Suppressor macrophage treated with lipopolysaccharide for 1 hour (primary cell): ENCODE measurements at places on chromosomes 12 and 14.

DNA sequence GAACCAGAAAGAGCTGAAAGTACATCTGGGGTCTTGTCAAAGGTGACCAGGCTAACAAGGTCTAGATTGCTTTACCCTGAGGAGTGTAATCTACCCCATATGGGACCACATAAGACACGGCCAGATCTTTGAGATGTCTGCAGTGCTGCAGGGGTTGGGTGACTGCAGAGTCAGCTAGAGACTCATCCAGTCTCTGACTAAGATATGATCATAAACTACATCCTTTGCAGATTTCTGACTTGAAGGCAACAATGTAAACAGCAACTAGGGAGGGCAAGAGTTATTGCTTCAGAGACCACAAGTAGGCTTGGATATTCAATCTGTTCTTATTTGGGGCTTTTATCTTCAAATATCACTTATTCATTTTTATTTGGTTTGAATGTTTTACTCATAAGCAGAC, 1080.5 kb upstream of the FOXG1 start:
- no peak for DNase-seq

GRCh38 chr14:61476105-61476753, 154.8 kb downstream of the PRKCH start:
- DNase-seq: no peak

DNA sequence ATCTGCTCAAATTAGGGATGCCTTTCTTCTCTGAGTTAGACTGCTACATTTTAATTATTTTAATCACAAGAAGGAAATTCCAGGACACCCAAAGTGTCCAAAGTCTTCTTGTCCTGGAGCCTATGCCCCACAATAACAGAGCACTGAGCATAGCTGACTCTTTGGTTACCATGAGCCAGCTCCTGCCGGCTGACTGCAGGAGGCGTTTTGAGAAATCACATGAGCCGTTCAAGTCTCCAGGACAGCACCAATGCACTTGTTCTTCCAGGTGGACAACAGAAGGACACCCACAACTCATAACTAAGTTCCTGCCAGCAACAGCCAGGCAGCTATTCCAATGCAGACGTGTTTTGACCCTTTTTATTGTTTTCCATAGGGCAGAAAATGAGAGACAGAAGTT, 46.0 kb upstream of the SRSF5 start:
- no peak for DNase-seq

GRCh38 chr14:102223682-102224081, 81.3 kb downstream of the MOK start:
- DNase-seq: no peak

DNA sequence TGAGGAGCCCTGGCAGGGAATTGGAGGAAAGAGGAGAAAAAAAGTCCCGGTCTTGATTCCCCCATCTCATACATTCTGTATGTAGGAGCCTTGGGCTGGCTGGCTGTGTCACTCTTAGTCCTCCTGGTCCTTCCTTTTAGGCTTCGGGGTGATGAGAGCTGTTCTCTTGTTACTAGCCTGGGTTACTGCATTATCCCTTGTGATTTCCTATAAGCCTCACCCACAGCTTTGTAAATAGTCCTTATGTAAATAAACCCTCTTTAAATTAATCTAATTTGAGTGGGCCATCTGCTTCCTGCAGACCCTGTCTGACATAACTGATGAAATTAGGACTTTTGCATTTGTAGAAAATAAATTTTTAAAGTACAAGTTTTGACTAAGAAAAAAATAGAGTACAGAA, 19.2 kb downstream of the DNM1L start:
- no peak for DNase-seq

- peak; percentile 74 for DNase-seq
Observed at GRCh38 chr14:31489691-31490090, 1.9 kb upstream of the GPR33 start.

- DNase-seq: no peak
Observed at GRCh38 chr12:30580344-30580743, 115.3 kb downstream of the IPO8 start.

GRCh38 chr12:563787-564298, 99.4 kb downstream of the NINJ2 start:
- DNase-seq: no peak

DNA sequence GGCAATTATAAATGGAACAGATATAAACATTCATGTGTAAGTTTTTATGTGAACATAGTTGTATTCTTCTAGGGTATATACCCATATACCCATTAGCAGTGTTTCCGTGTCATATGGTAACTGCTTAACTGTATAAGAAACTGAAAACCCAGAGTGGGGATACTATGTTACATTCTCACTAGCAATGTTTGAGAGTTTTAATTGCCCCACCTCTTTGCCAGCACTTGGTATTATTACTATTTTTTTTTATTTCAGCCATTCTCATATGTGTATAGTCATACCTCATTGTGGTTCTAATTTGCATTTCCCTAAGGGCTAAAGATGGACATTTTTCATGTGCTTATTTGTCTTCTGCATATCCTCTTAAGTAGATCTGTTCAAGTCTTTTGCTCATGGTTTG, 28.7 kb upstream of the ITPR2 start:
- DNase-seq: no peak

GRCh38 chr12:57940915-57941164, 527 bp upstream of the ATP23 start:
- DNase-seq: no peak

DNA sequence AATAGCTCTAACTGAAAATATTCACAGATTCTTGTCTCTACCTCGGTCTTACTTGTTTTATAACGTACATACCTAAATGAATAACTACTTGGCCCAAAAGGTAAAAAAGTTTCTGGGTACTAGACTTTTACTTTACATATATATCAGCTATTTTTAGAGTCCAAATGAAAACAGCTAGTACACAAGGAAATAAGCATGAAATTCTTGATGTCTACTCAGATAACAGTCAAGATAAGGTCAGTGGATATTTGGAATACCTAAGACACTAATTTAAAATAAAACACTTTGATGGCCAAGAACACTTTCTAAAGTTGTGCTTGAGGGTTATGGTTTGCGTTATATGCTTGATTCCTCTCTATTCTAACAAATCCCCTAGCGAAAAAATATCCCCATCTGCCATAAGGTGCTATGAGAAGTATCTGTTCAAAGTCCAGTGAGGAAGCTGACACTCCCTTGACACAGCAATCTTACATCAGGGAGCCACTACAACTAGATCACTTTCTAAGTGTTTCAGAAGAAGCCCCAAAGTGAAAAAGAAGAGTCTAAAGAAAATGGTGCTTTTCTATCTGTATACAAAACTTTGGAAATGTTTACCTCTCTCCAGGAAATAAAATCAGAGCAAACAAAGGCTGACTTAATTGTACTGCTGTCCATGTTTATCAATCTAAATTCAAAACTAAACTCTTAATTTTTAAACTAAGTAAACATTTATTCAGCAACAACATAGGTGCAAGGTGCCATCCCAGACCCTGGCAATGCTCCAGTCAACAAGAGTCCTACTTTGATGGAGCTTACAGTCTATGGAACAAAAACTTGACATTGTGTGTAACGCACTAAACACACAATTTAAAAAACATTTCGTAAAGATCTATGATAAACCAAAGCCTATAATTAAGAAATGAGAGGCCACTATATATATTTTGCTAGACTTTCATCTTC, 11.7 kb downstream of the PTPN21 start:
- DNase-seq: no peak

DNA sequence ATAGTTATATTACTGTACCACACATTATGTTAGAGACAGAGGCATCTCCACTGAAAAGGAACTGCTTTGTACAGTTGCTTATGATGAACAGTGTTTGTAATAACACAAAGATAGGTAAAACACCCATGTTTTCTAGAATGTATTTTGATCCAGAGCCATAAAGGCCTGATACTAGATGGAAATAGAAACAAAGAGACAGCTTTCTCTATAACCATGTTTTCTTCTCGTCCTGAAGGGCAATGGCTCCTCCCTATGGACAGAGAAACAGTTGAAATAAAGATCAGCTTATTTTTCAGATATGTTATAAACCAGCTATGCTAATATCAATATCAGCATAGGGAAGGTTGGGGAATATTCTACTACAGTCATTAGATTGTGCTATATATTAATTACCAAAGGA, 109.2 kb downstream of the ATXN7L3B start:
- DNase-seq: no peak

- DNase-seq: no peak
Observed at GRCh38 chr12:128091951-128092382, 175.0 kb upstream of the TMEM132C start.

- DNase-seq: peak; percentile 55
Observed at GRCh38 chr12:6747216-6747615, 5.7 kb downstream of the MLF2 start.

- no peak for DNase-seq
Observed at GRCh38 chr14:21109377-21110138, 8.7 kb downstream of the TMEM253 start.

DNA sequence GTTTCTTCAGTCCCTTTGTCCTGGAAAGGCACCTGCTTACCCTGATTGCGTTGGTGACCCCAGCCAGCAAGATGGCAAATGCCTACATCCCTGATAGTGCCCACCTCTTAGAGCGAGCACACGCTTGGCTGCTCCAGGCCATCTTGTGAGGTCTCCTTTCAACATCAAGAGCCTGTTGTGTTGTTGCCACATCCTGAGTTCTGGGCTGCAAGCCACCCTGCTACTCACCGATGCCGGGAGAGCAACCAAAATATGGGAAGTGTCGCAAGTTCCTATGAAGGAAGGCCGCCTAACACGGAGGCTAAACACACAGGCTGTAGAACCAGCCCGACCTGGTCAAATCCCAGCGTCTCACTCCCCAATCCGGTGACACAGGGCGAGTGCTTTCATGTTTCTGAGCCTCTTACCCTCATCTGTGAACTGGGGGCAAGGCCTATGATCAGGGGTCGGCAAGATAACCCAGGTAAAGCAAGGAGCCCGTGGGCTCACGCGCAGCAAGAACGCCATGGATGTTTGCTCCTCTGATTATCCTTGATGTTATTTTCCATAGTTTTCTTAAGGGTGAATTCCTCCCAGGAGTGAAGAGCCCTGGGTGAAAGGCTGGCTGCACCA, 98.4 kb downstream of the LGMN start:
- DNase-seq: peak; percentile 94

GRCh38 chr14:75531256-75531655, 9.0 kb downstream of the BATF start:
- DNase-seq: no peak

DNA sequence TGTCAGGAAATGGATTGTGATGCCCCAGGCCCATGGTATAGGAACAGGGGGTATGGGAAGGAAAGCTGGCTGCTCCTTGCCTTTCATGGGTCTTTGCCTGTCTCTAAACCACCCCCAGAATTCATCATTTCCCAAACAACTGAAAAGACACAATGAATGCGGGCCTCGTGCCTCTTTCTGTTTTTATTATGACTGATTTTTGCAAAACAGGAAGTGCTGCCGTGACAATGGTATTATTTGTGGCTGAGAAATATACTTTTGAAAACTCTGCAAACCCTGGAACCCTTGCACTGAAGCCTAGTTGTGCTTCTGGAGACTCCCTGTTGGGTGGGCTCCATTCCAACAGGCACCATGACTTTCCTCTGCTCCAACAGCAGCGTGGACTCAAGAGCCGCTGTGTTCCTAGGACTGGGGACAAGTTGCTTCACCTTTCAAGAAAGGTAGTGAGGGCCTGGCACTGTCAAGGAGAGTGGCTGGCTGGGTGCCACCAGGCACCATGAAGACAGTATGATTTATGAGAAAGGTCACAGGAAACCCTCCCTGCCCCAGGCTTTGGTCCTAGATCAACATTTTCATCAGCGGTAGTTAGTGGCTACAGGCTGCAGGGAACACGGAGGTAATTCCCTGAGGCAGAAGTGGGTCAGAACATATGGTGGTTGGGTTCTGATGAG, 4.8 kb upstream of the DGLUCY start:
- peak; percentile 35 for DNase-seq

- DNase-seq: no peak
Observed at GRCh38 chr14:56953884-56954283, 143.6 kb upstream of the OTX2 start.

GRCh38 chr14:20971705-20972021, 16.4 kb downstream of the RNASE2 start:
- no peak for DNase-seq

GRCh38 chr12:14689996-14690395, 6.4 kb downstream of the GUCY2C start:
- DNase-seq: peak; percentile 16

GRCh38 chr14:91063119-91063518, 2.7 kb upstream of the RPS6KA5 start:
- DNase-seq: peak; percentile 43

DNA sequence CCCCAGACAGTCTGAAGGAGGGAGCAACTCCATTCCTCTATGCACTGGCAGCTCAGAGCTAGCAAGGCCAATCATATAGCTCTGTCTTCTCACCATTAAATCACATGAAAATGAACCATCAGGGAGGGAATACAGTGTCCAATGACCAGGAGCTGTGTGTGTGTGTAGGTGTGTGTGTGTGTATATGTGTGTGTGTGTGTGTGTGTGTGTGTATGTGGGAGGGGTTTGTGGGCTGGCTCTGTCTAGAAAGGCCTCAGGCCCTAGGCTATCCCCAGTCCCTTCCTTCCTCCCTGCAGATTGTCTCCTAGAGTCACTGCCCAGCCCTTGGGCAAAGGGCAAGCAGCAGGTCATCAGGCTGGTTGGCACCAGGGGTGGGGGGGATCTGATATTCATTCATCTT, 5.7 kb upstream of the SUSD6 start:
- DNase-seq: peak; percentile 70

DNA sequence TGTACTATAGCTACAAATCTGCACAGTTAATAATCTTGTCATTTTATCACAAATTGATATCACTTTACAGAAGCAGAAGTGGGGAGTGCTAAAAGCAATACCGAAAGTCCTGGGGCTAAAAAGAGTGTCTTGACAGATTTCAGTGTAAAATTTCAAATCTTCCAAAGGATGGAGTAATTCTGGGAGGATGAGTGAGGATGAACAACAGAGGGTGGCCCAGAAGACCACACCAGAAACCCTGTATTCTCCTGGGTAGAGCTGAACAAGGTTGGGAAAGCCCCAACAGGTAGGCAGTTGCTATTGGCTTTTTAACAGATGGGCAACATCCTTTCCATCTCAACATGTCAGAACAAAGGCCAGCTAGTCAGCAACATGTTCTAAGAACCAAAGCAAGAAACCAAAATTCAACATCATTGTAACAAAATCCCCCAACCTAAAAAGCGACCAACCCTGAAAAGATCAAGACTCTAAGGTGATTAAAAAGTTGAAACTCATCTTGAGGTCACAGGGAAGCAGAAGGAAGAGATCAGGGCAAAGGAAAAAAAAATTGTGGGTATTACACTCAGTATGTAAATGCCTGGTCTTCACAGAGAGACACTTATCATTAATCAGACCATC, 38.8 kb downstream of the CBX5 start:
- no peak for DNase-seq

DNA sequence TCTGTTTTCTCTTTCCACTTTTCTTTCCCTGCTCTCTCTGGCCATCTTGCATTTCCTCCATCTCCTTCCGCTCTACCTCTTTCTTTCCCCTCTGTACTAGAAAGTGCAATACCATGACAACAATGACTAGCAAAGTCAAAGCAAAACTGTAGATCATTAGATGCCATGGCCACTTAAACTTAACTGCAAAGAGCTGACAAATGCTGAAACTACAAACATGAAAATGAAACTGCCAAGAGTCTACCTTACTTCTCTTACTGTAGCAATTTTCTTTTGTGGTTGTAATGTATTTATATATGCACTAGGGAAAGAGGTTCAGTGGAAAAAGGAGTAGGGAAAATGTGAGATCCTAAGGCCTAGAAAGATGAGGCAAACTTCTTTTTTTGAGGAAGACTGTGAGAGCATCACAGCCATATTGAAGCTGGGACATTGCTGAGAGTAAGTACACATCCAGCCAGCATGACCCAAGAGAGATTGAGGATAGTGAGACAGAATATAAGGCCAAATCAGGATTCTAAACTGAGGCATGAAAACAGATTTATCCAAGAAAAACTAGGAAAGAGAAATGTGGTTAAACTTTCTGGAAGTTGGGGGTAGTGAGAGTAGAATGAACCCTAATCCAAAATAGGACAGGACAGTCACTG, 276.6 kb upstream of the NAV3 start:
- no peak for DNase-seq
